ENCODE measurements at places on chromosomes 1 and 21.

DNA sequence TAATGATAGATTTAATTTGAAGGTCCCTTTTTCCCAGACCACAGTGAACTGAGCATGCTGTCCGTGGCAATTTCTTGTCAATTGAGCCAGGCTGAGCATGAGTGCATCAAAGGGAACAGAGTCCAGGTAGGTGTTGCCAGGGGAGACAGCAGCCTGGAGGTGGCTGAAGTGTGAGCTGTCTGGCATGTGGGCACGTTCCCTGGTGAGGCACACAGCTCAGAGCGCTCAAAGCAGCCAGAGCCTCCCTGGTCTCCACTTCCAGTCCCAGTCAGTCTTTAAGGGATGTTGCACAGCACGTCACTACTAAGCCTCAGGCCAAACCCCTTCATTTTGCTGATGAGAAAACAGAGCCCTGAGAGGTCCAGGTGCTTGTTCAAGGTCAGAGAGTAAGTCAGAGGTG is 251.4 kb downstream of the MATN1 start:
- DNase-seq: no peak

- no peak for DNase-seq
Measured at GRCh38 chr1:22089134-22089571, 36.6 kb downstream of the CDC42 start.

- DNase-seq: no peak
Measured at GRCh38 chr21:42233067-42233961, 14.4 kb downstream of the ABCG1 start.

DNA sequence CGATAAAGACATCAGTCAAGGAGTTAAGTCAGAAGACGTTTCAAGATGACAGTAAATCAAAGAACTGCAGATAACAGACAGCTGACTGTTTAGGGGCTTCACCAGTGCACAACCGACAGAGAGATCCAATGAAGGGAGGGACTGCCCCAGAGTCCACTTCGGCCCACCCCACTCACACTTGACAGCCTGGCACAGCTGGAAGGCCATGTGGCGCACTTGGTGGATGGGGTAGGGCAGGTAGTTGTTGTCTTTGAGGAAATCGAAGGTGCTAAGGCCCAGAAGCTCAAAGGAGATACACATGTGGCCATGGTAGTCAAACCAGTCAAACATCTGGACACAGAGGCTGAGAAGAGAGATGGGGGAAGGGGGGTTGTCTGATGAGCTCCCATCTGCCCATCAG is 4.4 kb upstream of the SCAMP3 start:
- DNase-seq: no peak

DNA sequence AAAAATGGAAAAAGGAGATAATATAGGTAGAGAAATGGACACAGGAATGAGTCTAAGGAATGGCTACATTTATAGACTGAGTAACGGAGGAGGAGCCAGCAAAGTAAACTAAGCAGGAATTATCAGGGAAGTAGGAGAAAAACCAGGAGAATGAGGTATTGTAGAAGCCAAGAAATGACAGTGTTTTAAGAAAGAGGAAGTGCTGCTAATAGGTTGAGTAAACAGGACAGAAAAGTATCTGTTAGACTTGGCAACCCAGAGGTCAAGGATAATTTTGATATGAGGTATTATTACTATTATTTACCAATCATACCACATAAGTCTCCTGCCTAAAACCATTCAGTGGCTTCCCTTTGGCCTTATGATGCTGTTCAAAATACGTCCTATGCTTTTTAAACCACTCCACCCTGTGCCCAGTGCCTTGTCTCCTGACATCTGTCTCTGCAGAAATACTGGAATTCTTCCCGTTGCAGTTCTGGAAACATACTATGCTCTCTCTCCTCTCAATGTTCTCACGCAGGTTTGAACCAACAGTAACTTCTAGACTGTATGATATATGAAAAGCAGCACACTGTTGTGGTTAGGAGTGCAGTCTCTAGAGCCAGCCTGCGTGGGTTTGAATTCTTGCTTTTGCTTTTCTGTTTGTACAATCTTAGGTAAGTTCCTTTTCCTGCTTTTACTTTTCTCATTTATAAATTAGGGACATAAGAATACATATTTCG is 24.6 kb upstream of the NEK7 start:
- DNase-seq: no peak

DNA sequence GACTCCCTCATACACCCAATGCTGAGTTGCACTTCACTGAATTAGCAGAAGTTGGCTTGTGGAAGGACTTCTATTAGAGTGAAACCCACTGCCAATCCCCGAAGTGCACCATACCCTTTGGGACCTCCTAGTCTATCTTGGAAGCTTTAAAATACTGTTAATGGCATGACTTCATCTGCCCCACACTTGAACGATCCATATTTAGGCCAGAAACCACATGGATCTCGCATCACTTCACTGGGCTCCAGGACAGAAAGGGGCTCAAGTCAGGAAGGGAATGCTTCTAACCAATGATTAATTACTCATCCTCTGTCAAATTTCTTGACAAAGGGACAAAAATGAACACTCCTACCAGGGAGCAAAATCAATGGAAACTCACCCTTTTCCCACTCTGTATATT is 69.1 kb downstream of the BCAR3 start:
- no peak for DNase-seq

- no peak for DNase-seq
Measured at GRCh38 chr1:54287801-54288211, 87.8 kb downstream of the MRPL37 start.

GRCh38 chr1:209884665-209885117 is 53.3 kb upstream of the SYT14 start:
- no peak for DNase-seq

- no peak for DNase-seq
Measured at GRCh38 chr1:242428399-242429190, 95.9 kb downstream of the PLD5 start.

- DNase-seq: no peak
Measured at GRCh38 chr1:156097499-156098178, 15.4 kb upstream of the MEX3A start.

DNA sequence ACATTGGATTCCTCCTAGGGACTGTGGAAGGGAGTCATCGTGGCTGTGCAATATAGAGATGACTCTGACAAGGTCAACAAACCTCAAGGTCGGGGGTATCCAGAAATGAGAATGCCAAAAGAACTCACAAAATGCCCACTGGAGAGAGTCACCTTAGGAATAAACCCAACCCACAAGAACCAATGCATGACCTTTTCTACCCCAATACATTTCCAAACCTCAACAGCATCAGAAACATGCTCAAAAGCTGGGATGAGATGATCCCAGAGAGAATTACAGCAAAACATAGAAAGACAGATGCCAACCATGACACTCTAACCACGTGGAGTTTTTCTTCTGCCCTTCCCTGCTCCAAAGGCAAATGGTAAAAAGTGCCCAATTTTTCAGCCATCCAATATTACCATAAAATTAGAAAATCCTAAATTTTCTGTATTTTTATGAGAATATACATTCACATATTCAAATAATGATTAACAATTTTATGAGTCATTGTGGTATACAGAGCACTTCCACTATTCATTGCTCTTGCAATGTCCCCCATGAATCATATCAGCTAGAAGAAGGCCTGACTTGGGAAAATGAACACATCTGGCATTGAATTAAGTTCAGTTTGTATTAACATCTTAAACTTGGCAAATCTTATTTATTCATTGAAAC is 88.2 kb upstream of the PALMD start:
- no peak for DNase-seq

DNA sequence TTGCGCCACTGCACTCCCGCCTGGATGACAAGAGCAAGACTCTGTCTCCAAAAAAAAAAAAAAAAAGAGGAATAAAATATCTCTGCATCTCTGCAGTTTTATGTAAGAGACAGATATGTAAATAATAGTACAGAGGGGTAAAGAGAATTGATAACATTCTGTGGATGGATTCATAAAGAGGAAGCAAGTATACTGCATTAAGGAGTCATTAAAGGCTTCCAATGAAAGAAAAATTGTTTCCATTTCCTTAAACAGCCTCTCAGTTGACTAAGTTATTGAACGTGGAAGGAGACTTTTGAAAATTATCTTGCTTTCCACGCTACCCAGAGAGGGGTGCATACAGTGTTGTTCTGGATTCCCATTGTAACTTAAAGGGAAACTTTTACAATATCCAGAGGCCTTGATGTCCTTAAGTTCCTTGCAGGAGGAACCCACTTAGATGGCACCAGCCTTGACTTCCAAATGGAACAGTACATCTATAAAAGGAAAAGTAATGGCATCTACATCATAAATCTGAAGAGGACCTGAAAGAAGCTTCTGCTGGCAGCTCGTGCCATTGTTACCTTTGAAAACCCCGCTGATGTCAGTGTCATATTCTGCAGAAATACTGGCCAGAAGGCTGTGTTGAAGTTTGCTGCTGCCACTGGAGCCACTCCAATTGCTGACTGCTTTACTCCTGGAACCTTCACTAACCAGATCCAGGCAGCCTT is 13.8 kb downstream of the CEP350 start:
- DNase-seq: no peak

DNA sequence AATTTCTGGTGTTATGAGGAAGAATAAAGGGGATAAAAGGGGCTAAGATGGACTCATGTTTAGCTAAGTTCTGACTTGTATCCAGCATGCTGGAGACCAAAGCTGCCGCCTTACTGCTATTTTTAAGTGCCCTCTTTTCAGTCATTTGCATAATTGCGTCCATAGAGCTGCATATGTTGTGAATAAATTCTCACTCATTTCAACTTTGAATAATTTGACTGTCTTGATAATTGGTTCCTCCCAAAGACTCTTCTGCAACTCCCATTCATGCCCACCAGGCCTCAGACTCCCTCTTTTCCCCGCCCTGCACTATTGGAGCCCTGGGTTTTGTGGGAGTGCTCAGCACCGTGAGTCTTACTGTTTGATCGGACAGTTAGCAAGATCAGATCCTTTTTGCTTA is 45.0 kb downstream of the KIAA0040 start:
- no peak for DNase-seq

DNA sequence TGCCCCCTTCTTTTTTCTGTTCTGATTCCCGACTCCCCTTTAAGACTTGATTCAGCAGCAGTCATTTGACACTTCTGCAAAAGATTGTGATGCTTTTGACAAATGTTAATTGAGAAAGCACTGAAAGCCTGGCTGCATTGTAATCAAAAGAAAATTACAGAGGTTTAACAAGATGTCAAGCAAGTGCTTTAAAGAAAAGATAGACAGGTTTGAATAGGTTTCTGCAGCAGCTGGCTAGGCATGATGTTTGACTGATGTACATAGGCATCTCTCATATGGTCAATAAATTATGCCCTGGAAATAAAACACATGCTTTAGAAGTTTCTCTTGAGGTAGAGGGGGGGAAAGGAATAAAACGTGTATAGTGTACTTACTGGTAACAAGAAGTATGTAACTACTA is 147.8 kb downstream of the ADGRL2 start:
- DNase-seq: no peak
